ENCODE measurements at places on chromosomes 11 and 22.
A peak's percentile ranks its signal among the peaks of the same experiment; 100 is the strongest.

GRCh38 chr22:35782504-35782903, 64.8 kb downstream of the APOL5 start:
- DNase-seq: no peak

- no peak for DNase-seq
Observed at GRCh38 chr11:10373340-10373739, 68.5 kb downstream of the ADM start.

DNA sequence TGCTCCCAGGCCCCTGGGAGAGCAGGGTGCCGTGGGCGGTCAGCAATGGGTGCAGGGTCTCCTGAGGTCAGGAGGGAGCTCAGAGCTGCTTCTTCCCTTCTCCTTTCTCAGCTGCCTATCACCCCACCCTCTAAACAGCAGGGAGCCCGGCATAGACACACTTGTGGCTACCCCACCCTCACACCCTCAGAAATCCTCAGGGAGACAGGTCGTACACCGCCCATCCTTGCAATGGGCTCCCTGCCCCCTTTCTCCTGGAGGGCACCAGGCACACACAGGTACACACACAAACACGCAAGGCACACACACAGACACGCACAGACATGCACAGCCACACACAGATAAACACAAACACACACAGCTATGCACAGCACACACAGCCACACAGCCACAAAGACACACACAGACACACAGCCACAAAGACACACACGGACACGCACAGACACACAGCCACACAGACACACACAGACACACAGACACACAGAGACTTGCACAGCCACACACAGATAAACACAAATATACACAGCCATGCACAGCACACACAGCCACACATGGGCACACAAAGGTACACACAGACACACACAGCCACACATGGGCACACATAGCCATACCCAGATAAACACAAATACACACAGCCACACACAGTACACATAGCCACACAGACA, 44.9 kb upstream of the TH start:
- DNase-seq: no peak

DNA sequence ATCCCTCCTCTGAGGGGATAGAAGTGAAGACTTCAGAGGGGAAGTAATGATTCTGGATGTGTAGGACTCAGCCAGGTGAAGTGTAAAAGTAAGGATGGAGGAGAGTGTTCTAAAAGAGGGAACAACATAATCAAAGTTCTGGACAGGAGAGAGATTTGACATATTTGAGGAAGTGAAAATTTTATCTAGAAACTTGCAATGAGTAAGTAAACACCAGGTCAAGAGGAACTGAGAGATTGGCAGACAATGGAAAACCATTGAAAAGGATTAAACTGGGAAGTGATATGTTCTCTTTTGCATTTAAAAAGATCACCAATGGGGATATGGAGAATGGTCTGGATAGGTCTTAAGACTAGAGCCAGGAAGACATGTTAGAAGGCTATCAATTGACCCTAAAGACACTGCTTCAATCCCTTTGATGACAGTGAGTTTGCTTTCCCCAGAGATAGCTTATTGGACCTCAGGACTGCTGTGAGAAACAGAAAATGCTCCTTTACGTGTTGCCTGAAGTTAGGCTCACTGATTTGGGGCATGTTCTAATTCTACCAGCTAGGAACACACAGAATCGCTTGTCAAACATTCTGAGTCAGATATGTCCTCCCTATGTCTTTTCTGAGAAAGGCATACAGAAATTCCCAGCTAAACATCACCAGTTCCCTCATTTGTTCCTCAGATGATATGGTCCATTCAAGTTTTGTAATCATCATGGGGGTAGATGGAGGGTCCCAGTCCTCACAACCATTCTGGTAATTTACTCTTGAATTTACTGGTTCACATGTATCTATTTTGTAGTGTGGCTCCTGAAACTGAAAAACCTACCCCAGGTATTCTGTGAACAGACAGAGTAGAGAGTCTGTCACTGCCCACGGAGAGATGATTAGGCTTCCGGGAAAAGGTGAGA, 144.9 kb downstream of the MAML2 start:
- peak; percentile 47 for DNase-seq

DNA sequence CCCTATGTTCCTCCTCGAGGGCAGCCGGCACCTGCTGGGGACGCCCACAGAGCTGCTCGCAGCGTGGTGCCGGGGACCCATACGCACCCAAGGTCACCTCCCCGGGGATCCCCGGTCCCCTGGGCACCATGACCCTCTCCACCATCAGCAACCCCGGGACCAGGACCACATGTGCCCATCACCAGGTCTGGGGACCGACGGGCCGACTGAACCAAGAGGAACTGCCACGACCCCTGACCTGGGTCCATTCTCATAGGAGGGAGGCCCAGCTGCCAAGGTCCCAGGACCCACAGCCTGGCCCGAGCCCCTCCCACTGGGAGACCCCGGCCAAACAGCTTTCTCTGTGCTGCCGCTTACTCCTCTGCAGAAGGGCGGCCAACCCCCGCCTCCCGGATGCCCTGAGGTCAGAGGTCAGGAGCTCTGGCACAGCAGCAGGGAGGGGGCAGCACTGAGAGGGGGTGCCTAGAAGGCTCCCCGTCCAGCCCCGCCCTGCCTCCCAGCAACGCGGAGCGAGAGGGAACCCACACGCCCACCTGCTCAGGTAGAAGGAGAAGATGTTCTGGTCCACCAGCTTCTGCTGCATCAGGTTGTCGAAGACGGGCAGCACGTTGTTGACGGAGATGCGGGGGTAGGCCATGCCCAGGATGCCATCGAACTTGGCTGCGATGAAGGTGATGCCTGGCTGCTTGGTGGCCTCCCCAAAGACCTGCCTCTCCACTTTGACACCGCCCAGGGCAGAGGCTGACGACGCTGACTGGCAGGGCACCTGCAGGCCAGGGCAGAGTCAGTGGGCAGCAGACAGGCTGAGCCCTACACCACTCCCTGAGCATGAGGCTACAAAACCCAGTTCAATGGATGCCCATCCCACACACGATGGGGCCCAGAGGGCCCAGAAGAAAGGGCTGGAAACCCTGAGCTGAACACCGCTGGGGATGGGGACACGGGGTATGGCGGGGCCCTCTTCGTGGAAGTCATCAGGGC, 6.6 kb downstream of the CTSD start:
- DNase-seq: no peak

GRCh38 chr11:128294671-128295050, 292.7 kb downstream of the ETS1 start:
- DNase-seq: no peak

- DNase-seq: no peak
Observed at GRCh38 chr11:121886005-121886734, 229.8 kb downstream of the BLID start.

DNA sequence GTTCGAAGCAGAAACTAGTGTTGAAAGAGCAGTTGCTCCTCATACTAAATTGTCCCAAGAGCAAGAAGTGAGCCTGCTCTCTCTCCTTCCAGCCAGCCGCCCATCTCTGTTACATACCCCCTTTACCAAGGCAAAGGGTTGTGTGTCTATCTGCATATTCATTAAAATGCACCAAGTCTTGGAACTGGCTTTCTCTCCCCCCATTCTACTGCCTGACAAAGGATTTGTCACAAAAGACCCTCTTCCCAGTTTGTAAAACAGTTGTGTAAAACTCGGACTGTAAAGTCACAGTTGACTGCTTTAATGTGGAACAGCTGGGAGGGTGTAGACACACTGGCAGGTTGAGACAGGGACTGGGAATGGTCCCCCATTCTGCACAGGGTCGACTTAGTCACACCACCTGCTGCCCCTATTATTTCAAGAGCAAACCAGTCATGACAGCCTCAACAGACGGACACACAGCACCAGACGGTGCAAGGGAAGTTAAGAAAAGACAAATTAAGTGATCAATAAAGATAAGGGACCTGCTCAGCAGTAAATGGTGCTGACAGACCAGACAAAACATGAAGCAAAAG, 60.0 kb upstream of the HTATIP2 start:
- DNase-seq: no peak

DNA sequence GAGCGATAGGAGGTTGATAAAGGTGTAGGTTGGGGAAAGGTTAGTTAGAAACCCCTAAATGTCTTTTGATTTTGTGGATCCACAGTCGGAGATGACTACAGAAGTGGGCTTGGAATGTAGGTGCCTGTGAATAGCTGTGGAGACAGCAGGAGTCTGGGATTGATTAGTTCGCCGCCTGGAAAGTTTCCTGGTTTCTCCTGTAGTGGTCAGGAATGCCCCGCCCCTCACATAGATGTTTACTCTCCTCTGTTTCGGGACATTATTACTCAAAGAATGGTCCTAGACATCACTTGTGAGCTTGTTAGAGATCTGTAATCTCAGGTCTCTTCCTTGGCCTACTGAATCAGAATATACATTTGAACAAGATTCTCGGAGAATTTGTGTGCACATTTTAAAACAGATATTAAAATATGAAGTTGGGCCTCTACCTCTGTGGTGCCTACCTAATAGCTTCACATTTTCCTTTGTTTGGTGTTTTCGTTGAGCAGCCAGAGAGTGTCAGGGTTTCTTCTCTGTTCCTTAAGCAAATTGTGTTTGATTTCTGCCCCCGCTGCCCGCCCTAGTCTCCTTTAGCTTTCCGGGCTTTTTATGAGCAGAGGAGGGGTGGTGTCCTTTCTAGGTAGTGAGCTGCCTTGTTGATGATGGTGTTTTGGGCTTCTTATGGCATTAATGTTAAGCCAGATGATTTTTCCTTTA, 89.4 kb downstream of the PPP6R3 start:
- DNase-seq: no peak

DNA sequence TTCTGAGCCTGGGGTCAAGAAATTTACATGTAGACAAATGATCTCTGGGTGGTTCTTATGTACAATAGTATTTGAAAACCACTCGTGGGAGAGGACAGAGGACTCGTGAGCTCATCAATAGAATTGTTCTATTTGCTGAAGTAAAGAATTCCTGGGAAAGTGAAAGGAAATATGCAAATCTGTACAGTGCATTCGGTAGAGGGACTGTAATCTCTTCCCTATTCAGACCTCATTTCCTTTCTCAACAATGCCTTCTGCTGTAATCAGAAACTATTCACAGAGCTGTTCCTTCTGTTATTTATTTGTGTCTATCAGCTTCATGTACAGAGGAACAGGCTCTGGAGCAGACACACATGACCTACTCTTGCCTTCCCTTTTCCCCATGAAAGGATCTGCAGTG, 709.4 kb upstream of the KIRREL3 start:
- no peak for DNase-seq

DNA sequence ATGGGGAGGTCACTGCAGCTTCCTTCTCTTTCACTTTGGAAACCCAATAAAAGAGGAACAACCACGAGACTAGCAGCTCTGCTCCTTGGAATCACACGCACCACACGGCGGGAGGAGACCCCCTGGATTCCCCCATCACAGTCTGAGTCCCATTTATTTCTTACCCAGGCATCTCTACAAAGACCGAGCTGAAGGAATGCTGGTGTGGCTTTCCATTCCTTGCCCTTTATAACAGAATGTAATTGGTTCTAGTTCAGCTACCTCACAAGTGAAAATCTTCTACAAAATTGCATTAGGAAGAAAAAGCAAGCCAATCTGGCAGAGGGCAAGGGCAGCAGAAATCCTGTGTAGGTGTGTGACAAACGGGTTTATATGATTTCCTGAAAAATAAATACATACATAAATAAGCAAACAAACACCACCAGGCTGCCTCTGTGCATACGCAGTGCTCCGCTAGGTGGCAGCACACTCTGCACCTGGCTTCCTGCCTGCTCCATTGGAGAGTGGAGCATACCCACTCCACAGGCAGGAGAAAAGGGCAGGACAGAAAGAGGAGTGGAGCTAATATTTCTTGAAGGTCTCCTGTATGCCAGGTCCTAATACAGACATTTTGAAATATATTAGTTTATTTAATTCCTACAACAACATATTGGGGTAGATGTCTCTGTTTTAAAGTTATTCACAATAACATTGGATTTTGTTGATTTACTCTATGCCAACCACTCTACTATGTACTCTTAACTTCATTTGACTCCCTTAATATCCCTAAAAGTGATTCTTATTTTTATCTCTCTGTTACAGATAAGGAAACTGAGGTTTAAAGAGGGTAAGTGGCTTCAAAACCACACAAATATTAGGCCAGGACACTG, 673.1 kb downstream of the KCNA4 start:
- peak; percentile 58 for DNase-seq

DNA sequence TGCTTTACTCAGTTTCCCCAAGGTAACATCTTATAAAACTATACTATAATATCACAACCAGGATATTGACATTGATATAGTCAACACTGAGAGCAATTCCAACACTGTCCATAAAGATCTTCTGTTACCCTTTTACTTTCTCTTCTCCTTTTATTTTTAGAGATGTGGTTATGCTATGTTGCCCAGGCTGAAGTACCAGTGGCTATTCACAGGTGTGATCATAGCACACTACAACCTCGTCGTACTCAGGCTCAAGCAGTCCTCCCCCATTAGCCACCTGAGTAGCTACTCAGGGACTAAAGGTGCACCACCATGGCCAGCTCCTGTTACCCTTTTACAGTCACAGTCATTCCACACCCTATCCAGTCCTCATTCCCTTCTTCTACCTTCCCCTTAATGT, 119.7 kb downstream of the CWF19L2 start:
- peak; percentile 8 for DNase-seq

DNA sequence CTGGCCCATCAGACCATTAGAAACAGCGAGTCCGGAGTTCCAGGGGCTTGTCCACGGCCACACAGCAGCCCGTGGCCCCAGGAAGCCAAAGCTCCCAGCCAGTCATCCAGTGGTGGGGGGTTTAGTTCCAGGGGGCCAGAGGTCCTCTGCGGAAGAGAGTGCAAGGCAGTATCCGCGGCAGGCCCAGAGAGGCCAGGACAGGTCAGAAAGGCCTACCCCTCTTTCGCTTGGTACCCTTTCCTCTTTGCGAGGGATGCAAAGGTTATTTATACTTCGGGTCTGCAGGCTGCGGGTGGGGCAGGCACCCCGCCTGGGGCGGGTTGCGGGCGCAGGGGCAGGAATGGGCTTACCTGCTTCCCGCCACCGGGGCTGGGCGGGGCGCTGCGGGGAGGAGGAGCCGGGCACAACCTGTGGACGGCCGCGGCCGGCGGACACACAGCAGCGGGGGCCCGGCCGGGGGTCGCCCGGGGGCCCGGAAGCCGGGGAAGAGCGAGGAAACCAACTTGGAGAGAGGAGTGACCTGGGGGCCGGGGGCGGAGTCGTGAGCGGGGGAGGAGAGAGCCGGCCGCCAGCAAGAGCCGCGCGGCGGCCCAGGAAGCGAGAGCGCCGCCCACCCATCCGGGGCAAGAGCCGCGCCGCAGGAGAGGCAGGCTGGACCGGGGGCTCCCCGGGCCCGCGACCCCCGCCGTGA, at the start of gene SH3BP1:
Gene SH3BP1, plus strand, starts transcription at position 600 of the 691 bp plus-strand sequence. CDS start 119 bp downstream, outside the sequence.
- peak; percentile 67 for DNase-seq

- DNase-seq: no peak
Observed at GRCh38 chr11:70111269-70112016, 33.3 kb downstream of the ANO1 start.

DNA sequence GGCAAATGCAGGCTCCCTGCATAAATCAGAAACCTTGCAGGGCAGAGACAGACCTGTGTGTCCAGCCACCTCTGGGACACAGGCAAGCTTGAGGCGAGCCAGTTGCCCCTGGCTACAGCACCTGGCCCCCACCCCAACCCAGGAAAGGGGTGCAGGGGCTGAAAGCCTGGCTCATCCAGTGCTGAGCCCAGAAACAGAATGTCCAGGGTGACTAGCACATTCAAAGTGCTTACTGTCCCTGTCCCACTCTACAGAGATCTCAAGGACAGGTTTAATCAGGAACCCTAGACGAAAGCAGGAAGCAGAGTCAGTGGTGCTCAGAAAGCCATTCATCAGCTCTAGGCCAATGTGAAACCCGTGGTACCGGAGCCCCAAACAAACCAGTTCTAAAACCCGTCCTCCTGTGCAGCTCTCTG, 31.9 kb downstream of the PLEKHA7 start:
- no peak for DNase-seq

GRCh38 chr11:64083398-64084080, 47.8 kb downstream of the FLRT1 start:
- DNase-seq: no peak
